Spinal cord (tissue), 10 donors: ENCODE measurements at places on chromosomes 1 and 21. TPM values are rescaled to one million over a fixed set of nuclear protein-coding genes. Genes with fewer than 3 reads are reported as not detected.

Gene DDX59
- polyA plus RNA-seq: 24.9 TPM

Gene PALMD
- 15.3 TPM for polyA plus RNA-seq

Gene FAM72D
- 3.3 TPM for polyA plus RNA-seq

Gene USH2A
- polyA plus RNA-seq: 0.09 TPM

Gene KCNJ6
- polyA plus RNA-seq: 4.1 TPM

Gene MRPL55
- polyA plus RNA-seq: 73.4 TPM

Gene KLHDC8A
- 56.8 TPM for polyA plus RNA-seq

Gene OR2L3
- polyA plus RNA-seq: 0.24 TPM

Gene PKN2
- polyA plus RNA-seq: 32.5 TPM

Gene ITGB2
- 34.6 TPM for polyA plus RNA-seq

Gene TP73
- polyA plus RNA-seq: 1.0 TPM

Gene COL9A2
- 80.3 TPM for polyA plus RNA-seq

Gene FNDC5
- polyA plus RNA-seq: 64.5 TPM

Gene SELENON
- polyA plus RNA-seq: 163 TPM

Gene TBX15
- 0.41 TPM for polyA plus RNA-seq

Gene S100A7A
- not detected for polyA plus RNA-seq

Gene PAPPA2
- 2.6 TPM for polyA plus RNA-seq

Gene DCDC2B
- polyA plus RNA-seq: 0.82 TPM
